ENCODE measurements at places on chromosomes 12 and 14. TPM values are rescaled to one million over a fixed set of nuclear protein-coding genes. Genes with fewer than 3 reads are reported as not detected.

The GLIPR1L1 gene
- not detected for total RNA-seq

The WDHD1 gene
- total RNA-seq = 3.5 TPM

The CAMKK2 gene
- 20.3 TPM for total RNA-seq

The REC8 gene
- 0.87 TPM for total RNA-seq

The NGB gene
- not detected for total RNA-seq

The AICDA gene
- total RNA-seq = not detected

The FAIM2 gene
- total RNA-seq = not detected

The RNFT2 gene
- 0.54 TPM for total RNA-seq

The RFLNA gene
- total RNA-seq = under 0.01 TPM

The LGR5 gene
- not detected for total RNA-seq

All from dermis lymphatic vessel endothelial cell (primary cell).